ENCODE measurements at places on chromosomes 4 and X.

GRCh38 chr4:180788729-180789128, 1454.5 kb upstream of the TENM3 start:
- no peak for DNase-seq

GRCh38 chrX:103734125-103734760, 23.5 kb downstream of the TMEM31 start:
- no peak for DNase-seq

DNA sequence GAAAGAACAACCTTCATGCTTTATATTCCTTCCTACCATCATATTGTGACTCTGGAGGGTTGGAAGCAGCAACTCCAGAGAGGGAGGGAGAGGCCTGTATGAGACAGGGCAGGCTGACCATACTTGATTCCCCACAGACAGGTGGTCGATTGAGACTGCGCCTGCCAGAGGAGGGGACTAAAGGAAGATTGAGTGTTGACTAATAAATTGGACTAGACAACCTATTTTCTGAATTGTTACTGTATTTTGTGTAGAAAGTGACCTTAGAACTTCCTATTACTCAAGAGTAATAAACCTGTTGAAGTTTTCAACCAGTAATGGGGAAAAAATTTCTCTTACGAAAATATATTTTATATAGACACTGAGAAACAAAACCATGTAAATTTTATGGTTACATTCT, 301.5 kb downstream of the INPP4B start:
- no peak for DNase-seq

GRCh38 chr4:104878936-104879335, 267.7 kb upstream of the TET2 start:
- no peak for DNase-seq

DNA sequence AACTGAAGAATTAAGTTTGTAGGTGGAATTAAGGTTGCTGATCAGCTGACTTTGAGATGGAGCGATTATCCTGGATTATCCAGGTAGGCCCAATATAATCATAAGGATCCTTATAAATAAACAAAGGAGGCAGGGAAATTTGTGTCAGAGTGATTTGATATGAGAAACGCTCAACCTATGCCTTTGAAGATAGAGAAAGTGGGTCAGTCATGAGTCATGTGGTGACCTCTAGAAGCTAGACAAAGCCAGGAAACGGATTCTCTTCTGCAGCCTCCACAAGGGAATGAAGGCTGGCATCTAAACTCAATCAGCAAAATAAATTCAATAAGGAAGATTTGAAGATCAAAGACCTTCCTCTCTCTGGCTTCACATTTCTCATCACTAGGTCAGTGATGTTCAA, 41.5 kb upstream of the SMIM10 start:
- DNase-seq = no peak

- no peak for DNase-seq
Measured at GRCh38 chr4:41060352-41061334, 153.7 kb downstream of the APBB2 start.

DNA sequence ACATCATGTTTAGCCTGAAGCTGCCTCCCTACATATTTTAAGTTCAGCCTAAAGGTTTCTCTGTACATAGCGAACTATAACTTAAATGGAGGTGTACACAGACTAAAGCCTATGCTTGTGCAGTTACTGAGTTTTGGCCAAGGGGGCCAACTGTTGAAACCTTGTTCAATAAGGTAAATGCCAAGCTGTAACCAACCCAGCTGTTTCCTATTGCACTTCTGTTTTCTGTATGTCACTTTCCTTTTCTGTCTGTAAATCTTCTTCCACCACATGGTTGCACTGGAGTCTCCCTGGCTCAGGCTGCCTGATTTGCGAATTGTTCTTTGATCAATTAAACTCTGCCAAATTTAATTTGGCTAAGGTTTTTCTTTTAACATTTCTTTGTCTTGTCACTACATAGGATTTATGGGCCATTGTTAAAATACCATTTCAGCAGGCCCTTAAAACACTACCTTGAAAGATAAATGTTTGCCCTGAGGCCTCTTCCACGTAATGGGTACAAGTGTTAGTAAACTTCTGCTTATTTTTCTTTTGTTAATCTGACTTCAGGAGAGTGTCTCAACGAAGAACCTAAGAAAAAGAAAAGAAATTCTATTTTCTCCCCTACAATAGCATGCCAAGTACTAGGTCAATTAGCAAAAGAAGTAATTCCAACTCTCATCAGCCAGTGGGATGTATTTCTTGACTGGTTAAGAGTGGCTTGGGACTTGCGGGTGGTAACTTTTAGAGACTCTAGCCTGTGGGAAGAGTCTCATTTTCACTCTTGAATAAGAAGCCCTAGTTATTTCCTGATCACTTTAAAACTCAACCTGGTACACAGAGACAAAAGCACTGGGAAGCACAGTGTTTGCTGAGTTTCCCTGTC, 45.7 kb upstream of the PRSS12 start:
- DNase-seq = no peak

DNA sequence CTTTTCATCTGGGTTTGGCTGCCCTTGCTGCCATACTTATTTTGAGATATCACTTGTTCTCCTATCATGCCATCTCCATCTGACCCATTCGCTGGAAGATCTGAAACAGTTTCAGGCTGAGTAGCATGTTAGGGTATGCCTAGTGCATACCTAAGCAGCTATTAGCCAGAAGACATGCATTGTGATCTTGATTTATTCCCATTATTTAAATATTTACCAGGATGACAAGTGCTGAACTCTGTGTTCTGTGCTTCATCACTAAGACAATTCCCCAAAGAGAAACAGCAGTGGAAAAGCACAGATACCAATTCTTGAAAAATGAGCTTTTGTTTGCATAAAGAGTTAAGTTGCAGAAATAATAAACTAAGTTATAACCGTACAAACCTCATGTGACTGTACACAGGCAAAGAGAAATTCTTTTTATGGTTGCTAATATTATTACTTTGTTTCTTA, 271.0 kb upstream of the ARSJ start:
- DNase-seq = no peak

DNA sequence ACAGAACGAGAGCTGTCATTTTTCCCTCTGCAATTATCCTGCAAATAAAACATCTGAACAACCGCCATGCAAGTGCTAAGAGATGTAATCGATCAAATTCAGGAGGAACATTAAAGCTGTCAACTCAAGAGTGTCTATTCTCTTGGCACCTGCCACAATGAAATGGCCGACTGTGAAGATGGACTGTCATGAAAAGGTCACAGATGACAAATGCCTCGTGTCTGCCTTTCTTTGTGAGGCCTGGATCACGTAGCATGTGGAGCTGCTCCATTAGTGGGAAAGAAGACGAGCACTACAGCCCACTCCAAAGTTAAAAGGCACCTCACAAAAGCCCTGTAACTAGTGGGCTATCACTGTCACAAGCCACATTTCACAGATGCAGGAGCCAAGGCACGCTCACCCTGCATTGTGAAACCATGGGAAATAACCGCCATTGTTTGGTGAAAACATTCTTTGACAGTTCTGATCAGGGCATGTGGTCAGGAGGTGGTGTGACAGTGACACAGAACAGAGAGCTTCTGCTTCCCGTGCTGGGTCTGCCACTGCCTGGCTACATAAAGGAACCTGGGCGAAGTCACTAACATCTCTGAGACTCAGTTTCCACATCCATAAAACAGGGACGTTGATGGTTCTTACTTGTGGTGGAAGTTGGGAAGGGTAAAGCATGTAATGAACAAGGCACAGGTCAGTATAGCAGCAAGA, 98.9 kb downstream of the EVC2 start:
- no peak for DNase-seq

GRCh38 chr4:155008389-155008788, 200.0 kb upstream of the NPY2R start:
- no peak for DNase-seq

GRCh38 chr4:109607976-109608375, 47.9 kb downstream of the MCUB start:
- no peak for DNase-seq

Measured in stimulated activated CD8-positive, alpha-beta memory T cell treated with anti-CD3 and anti-CD28 coated beads, Interleukin-2, amount 100 ng/mL, for 48 hours (primary cell).